ENCODE measurements at places on chromosomes 1 and 21.
A peak's percentile ranks its signal among the peaks of the same experiment; 100 is the strongest.

DNA sequence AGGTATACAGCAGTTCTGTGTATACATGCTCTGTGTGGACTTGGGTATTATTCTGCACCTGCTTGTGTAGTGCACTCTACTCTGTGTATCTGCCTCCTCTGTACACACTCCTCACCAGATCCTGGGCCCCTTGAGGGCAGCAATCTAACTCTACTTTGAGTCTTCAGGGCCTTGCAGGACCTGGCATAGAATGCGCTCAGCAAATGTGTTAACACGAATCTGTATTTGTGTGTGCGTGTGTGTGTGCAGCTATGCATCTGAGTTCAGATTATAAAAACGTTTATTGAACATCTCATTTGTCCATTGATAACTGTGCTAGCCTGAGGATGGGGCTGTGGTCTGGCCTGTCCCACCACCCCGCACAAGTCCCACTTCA, 3.9 kb upstream of the MEF2D start:
- DNase-seq, result no peak

GRCh38 chr1:151199873-151200581, 1.7 kb downstream of the PIP5K1A start:
- peak; percentile 88 for DNase-seq

DNA sequence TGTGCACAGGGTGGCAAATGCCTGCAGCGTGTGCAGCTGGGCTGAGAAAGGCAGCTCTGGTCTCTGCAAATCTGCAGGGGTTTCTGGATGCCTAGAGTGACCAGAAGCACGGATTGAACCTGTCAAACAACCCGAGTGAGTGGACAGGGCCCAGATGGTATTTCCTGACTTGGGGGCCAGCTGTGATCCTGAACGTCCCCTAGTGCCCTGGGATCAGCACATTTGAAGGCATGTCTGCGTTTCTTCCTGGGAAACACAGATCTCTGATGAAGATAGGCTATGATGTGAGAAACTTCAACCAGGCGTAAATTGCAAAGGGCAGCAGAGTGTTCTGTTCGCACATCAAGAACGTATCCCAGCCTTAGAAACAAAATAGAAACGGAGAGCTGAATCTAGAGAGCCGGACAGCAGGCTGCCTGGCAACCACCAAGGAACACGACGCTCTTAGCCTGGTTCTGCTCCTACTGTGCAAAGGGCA, 163.1 kb downstream of the KCNJ6 start:
- DNase-seq, result no peak

GRCh38 chr1:59150577-59151386, 146.1 kb upstream of the FGGY start:
- DNase-seq, result peak; percentile 100

GRCh38 chr1:166977951-166978350, 2.6 kb upstream of the ILDR2 start:
- no peak for DNase-seq
